NCI-H1436 treated with DMSO at 0.1 percent for 48 hours (cell line): ENCODE measurements at places on chromosomes 16 and 17.

DNA sequence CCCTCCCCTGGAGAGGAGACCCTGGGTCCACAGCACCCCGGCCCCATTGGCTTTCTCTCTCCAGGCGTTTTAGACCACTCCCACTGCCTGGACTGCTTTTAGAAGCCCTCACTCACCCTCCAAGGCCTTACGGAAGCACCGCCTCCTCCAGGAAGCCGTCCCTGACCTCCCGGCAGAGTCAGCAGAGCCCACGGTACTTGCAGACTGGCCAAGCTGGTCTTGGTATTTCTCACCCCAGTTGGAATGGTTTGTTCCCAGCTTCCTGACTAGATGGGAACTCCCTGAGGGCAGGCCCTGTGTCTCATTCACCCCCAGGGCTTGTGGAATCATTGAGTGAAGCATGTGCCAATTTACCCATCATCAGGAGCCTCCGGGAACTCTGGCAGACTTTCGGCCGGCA lies 9.2 kb downstream of the SCGB1C2 start:
- no peak for DNase-seq

DNA sequence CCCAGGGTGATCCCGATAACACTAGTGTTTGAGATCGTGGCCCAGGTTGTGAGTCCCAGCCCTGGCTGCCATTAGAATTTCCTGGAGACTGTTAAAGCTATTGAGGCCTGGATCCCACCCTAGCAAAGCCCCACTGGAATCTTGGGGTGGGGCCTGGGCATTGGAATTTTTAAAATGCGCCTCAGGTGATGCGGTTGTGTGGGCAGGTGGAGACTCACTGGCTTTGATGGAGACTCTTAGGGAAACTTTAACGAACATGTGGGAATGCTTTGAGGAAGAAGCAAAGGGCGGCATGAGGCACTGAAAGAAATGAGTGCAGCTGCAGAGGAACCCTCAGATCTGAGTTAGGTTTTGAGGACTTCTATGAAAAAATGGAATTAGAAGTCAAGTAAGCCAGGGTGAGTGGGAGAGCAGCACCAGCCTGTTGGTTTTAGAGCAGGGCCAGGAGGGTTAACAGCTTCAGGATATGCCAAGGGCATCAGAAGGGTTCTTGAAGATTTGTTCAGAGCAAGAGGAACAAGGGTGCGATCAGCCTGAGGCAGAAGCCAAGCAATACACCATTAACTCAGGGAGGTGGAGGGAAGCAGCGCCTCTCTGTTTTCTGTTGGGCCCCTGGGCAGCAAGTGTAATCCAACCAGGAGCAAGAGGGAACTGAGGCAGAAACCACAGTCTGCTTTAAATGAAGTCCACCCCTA lies 42.5 kb downstream of the KSR1 start:
- DNase-seq, result no peak

DNA sequence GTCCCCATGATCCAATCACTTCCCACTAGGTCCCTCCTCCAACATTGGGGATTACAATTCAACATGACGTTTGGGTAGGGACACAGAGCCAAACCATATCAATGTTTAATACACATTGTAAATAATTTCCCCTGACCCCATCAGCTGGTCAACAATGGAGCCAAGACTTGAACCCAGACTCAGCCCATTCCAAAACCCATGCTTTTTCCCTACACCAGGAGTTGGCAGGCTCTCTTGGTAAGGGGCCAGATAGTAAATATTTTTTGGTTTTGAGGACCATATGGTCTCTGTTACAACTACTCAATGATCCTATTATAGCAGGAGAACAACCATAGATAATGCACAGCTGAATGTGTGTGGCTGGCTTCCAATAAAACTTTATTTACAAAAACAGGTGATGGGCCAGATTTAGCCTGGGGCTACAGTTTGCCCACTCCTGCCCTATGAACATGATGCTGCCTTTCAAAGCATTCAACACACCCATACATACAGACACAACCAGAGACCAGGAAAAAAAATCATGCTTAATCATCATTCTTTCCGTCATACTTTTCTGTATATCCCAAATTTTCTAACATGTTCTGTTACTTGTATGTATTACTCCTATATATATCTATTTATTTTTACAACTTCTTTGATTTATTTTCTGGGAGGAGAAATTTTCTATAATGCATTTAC lies 22.1 kb upstream of the MSI2 start:
- DNase-seq, result no peak

DNA sequence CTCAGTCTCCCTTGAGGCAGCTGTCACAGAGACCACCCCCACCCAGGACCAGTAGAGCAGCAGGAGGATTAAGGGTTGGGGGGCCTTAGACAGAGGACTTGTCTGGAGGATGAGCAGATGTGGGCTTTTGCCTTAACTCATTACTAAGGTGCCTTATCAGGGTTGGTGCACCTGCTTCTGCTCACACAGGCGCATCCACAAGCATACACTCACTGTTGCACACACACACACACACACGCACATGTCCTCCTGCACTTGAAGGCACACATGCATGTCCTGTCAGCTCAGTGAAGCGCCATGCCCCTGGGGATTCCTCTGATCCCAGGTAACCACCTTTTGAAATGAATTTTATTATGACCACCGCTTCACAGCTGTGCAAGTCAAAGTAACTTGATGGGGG lies 1.2 kb downstream of the GFAP start:
- DNase-seq, result no peak

DNA sequence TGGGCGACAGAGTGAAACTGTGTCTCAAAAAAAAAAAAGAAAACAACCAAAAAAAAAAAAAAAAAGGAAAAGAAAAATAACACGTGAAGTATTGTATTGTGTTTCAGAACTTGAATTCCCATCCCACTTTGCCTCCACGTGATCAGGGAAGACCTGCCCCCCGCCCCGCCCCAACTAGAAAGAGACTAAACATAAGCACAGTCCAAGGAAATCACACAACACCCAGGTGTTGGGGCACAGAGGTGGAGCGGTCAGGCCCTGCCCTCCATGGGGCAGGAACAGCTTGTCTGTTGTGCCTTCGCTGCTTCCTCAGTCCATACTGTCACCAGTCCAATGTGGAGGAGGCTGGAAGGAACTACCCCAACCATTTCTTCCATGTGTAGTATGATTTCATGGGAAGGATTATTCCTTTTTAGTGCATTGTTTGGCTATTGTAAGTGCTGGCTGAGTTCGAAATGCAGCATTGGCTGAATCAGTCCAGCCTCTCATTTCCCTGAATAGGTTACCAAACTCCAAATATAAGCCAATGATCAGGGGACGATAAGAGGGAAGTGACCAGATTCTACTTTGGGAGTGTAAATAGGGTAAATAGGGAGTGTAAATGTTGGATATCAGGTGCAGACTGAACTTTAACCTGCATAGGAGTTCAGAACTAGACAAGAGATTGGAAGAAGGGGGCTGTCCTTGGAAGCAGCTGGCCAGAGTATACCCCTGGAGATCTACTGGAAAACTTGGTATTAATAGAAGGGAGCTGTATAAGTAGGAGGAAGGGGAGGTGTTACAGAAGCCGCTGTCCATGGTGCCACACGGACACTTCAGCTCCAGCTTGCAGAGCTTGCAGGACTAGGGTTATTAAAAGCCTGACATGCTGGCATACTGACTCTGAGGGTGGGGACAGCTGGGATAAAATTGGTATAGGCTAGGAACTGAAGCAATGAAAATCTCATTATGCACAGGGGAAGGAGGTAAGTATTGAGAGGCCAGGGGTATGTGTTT lies 50.7 kb downstream of the TANGO6 start:
- no peak for DNase-seq

GRCh38 chr17:79811868-79812352 lies 15.0 kb upstream of the CBX8 start:
- no peak for DNase-seq

DNA sequence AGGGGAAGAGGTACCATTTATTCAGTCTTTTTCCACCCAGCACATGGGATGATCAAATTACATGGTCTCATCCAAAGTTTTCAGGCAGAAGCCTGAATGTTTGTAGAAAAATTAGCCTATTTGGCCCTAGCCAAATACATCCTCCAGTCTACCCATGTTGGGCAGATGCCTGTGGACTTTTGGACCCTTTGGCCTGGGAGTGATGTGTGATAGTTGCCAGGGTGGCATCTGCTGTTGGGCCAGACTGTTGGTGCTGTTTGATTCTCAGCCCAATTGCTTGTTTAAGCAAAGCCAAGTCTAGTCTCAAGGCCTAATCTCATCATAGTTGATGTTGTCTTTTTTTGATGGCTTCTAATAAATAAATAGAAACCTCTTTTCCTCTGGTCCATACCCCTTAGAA lies 419.0 kb downstream of the CDH13 start:
- no peak for DNase-seq

DNA sequence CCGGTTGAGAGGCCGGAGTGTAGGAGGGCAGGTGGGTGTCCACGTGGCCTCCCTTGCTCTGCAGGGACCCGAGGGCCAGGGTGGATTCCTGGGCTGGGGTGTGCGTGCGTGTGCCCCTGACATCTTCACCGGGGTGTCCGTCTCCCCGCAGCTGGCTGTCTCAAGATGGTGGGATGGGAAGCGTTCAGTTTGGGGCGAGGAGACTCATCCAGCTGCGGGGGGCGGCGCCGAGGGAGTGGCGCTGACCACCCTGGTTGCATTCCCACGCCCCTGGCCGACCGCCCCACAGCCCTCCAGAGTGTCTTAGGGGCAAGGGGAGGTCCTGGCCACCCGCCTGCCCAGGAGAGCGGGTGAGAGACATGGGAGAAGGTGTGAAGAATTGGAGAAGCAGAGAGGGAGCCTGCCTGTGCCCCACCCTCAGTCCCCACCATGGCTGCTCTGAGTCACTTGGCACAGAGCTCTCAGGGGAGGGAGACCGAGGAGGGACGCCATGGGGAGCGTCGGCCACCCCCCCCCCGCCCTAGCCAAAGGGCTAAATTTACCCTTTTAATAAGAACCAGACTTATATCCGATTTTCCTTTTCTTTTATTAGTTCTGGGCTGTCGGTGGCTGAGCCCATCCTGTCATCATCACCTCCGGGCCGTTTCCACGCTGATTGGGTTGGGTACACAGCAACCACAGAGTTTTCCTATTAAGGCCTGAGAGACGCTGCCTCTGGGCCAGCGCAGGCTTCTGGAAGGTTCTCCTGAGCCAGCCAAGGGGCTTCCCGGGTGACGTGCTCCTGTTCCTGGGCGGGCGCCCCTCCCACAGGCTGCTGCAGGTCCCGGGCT lies 22.0 kb downstream of the BAHCC1 start:
- no peak for DNase-seq

GRCh38 chr16:85564277-85565051 lies 48.7 kb upstream of the GSE1 start:
- DNase-seq, result no peak
